CD4-positive, alpha-beta T cell (primary cell): ENCODE measurements at places on chromosomes 4 and X. TPM values are rescaled to one million over a fixed set of nuclear protein-coding genes. Genes with fewer than 3 reads are reported as not detected.

FGD1 gene
- total RNA-seq: not detected

DNA sequence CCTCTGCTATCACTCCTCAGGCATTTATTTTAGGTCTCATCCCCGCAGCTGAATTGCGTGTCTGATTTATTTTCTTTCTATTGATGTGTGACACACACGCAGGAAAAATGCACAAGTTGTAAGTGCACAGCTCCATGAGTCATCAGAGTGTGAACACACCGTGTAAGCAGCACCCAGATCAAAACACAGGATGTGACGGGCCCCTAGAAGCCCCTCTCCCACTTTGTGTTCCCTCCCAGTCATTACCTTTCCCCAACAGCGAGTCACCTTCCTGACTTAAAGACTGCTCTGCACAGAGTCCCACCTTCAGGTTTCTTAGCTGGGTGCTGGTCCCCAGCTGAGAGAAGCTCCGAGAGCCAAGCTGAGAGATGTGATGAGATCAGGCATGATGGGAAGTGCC lies 436.7 kb downstream of the MID1IP1 start:
- no peak for DNase-seq

- no peak for DNase-seq
These were observed 182.6 kb downstream of the GABRB1 start for GRCh38 chr4:47213971-47214370.

DNA sequence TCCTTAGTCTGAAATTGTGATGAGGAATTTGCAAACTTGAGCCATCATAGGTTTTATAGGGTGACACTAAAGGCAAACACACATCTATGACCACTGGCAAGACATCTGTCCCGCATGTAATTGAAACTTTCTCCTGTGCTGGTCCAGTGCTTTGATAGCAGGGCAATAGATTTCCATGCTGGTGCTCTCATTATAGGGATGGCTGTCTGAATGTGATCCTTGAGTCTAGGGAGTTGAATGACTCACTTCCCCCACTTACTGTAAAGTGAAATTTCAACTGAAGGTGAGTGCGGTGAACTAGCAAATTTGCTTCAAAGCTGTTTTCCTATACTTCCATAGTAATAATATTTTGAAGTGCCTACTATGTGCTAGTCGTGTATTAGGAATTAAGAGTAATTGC lies 1630.0 kb downstream of the STIM2 start:
- DNase-seq: no peak

DNA sequence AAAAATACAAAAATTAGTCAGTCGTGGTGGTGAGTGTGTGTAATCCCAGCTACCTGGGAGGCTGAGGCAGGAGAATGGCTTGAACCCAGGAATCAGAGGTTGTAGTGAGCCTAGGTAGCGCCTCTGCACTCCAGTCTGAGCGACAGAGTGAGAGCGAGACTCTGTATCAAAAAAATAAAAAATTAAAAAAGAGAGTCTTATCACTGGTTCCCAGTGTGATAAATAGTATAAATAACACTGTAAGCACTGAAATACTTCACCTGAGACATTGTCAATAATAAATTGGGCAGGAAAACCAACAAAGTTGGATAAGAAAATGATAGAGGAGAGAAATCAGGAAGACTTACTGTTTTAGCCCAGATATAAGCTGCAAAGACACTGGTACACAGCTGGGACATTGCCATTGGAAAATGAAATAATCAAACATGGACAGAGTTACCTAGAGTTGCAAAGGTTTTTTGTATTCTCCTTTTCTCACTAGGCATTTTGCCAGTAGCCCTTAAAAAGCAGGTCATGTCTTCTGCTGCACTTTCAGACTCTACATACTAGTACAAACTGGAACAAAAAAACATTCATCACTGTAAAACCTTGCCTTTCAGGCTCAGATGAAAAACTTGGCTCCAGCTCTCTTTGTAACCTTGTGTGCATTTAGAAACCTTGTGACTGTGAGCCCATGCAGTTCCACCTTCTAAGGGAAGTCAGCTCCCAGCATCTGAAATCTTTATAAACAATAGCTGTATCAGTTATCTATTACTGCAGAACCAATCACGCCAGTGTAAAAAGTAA lies 55.0 kb upstream of the PPP1R2C start:
- DNase-seq: no peak

PRIMPOL gene
- total RNA-seq: 4.2 TPM

ESX1 gene
- not detected for total RNA-seq

- peak; percentile 30 for DNase-seq
These were observed at the start of gene ZFX for GRCh38 chrX:24149351-24150050. Gene ZFX (plus strand): TSS chrX:24149729. CDS start chrX:24172743, 23,014 bp downstream.

DNA sequence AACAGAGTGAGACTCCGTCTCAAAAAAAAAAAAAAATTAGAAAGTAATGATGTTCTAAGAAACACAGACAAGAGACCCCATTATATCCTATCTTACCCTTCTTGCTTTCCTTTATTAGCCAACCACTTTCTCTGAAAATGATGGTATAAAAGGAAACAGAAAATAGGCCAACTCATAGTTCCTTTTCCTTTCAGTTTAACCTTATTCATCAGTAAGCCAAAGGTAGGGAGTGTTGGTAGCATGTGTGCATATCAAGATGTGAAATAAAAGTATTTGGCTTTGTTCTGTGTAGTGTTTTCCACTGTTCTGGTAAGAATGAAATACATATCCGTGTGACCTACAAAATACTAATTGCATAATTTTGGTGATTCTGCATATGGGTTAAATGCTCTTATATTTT lies 266.6 kb downstream of the ZNF674 start:
- DNase-seq: no peak

DNA sequence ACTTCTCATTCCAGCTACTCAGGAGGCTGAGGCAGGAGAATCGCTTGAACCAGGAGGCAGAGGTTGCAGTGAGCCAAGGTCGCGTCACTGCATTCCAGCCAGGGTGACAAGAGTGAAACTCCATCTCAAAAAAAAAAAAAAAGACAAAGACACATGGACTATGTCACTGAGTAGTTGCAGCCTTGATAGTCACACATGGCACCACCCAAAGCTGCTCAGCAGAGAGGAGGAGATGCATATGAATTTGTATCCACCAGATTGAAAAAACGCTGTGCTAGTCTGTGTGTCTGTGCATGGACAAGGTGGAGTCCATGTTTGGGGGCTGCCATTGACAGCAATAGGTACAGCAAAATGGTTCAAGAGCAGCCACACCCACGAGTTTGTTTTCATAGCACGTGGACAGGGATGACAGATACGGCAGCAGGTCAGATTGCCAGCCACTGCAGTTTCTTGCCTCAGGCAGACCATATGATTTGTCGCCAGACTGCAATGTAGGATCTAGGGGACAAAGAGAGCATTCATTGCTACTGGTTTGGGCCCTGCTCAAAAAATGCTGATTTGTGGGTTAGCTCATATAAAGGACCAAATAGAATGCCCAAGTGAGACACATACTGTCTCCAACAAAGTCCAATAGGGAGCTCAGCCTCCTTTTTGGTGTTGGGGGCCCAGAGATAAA lies 89.9 kb downstream of the CEP135 start:
- DNase-seq: no peak

- no peak for DNase-seq
These were observed 63.7 kb upstream of the HHIP start for GRCh38 chr4:144582105-144582850.

GRCh38 chr4:40448875-40449274 lies 113.7 kb downstream of the CHRNA9 start:
- no peak for DNase-seq

TLR10 gene
- total RNA-seq: not detected

GRCh38 chr4:70559211-70559830 lies 32.7 kb upstream of the AMBN start:
- DNase-seq: peak; percentile 3

ALAS2 gene
- not detected for total RNA-seq

LGI2 gene
- not detected for total RNA-seq

- DNase-seq: no peak
These were observed 97.0 kb downstream of the ARX start for GRCh38 chrX:24918715-24919114.

DNA sequence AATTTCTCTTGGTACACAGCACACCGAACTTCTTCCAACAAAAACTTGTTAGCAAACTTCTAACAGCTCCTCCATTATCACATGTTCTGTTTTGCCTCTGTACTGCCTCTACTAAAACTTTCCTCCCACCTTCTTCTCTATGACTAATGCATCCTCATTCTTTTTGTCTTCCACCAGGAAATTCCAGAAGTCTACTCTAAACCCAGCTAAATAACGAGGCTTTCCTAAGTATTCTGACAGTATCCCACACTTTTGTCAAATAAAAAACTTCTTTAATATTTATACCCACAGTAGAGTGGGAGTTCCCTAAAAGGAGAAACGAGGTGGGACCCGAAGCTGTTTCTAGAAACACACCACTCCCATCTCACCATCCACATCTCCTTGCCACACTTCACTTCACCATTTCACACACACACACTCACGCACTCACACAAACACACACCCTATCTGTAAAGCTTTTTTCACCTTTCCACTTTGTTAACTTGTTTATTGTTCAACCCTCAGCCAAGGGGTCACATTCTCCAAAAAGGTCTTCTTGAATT lies 280.3 kb downstream of the ARAP2 start:
- DNase-seq: no peak

DNA sequence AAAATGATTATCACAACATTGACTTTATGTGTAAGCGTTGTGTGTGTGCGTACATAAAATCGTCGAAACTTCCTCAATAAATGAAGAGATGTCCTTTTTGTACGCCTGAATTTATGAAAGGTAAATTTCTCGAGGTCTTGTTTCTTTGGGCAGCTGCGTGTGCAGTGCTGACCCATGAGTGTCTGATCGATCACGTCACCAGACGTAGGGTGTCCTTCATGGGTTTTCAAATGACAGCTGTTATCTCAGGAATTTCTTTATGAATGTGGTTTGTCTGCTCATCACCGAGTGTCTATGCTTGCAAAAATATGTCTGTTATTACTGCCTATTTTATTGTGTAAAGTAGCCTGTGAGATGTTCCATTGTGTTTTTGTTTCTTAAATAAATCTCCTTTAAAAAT lies 67.7 kb upstream of the GPR78 start:
- no peak for DNase-seq

DNA sequence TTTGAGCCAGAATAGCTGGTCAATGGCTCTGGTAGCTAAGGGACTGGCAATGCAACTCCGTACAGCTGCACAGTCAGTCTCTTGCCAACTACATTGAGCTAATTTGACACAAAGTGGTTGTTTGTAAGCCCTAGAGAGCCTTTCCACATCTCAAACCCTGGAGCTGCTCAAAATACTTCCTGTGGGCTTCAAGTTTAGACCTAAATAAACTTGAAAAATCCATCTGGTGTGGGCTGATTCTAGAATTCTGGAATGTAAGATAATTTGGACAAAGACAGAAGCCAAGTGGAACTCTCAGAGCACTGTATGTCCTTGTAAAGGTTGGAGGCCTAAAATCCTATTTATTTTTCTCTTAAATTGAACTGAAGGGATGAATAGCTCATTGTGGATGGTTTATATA lies 380.8 kb downstream of the SPRY1 start:
- DNase-seq: no peak
